ENCODE measurements at places on chromosomes 5 and 9.

DNA sequence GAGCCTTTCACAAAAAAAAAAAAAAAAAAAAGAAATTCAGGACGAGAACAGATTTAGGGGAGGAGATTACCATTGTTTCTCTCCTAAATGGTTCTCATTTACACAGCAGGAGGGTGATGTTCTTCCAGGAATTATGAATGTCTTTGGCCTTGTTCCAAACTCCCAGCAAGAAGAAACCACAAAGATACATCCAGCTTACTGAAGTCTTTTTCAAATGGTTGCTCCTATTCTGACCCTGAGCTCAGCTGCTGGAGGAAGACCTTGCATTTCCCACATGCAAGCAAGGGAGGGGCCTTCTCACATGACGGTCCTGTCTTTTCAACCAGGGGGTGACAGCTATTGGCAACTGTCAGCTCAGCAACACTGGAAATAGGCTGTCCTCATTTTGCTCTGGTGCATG lies 203.0 kb upstream of the VLDLR start:
- no peak for DNase-seq

- DNase-seq: no peak
Observed at GRCh38 chr9:30075022-30075421, 2309.4 kb upstream of the ACO1 start.

GRCh38 chr9:26077860-26078259 lies 399.6 kb upstream of the TUSC1 start:
- DNase-seq: no peak

DNA sequence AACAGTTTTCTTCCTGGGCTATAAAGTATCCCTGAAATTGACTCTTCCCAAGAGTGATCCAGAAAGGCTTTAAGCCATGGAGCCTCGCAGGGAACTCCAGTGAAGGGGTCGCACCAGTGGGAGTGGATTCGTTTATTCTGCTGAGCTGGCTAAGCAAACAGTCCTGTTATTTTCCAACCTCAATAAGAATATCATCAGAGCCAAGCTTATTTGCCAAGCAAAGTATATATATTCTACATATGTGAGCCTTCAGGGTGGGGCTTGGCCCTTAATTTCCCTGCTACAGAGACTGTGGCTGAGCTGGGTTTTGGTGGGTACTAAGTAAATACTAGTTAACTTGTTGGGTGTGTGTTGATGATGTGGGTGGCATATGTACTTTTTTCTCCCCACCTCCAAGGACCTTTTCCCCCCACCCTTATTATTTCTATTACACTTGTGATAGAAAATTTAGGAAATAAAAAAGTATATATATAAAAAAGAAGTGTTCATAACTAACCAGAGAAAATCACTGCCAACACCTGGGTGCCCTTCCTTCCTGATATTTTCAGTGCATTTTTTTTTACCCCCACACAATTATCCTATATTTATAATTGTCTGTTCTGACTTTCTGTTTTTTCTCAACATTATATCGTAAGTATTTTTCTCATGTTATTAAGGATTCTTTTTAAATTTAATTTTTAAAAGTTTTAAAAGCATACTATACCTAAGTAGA lies 5.3 kb downstream of the GSN start:
- DNase-seq: no peak

DNA sequence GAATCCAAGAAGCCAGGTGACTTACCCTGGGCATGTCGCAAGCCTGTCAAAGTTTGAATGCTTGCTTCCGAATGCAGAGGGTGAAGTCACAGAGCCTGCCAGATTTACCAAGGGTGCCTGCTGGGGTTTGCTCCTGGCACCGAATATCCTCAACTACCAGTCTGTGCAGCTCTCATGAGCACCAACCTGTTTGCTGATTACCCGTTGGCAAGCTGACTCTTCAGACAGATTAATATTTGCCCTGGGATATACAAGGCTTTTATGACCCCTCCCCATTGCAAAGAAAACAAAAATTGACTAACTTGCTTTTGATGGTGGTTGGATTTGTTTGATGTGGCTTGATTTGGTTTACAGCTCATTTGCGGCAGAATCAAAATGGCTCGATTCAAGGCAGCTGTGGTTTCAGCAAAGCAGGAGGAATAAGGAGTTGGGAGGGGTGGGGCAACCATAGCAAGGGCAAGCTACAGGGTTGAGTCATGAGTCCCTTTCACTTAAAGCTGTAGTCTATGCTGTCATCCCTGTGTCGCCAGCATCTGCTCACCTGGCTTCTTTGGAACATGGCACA lies 82.3 kb upstream of the AGXT2 start:
- DNase-seq: peak; percentile 74

DNA sequence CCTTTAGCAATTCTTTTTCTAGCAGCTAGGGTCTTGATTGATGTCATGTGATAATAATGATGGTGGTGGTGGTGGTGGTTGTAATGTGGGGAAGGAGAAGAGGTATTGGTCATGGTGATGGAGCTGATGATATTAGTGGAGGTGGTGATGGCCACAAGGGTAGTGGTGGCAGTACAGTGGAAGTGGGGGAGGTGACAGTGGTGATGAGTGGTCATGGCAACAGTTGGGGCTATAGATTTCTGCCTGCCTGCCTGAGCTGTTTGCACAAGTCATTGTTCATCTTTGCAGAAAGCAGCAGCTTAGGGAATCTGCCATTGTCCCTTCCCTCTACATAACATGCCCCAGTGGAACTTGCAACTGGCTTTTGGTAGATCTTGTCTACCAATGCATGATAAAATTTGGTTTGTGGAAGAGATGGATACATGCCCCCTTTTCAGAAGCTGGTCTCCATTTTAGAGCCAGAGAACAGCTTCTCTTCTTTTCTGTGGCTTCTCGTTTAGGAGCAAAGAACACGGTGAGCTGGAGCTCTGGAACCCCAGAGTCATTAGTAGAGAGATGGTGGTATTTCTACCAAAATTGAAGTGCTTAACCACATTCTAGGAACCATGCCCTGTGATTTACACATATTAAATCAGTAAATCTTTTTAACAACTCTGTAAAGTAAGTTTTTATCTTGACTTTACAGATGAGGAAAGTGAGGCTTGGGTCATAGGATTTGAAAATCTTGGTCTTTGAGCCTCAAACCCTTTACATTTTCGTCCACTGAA lies 100.3 kb downstream of the AOPEP start:
- no peak for DNase-seq

DNA sequence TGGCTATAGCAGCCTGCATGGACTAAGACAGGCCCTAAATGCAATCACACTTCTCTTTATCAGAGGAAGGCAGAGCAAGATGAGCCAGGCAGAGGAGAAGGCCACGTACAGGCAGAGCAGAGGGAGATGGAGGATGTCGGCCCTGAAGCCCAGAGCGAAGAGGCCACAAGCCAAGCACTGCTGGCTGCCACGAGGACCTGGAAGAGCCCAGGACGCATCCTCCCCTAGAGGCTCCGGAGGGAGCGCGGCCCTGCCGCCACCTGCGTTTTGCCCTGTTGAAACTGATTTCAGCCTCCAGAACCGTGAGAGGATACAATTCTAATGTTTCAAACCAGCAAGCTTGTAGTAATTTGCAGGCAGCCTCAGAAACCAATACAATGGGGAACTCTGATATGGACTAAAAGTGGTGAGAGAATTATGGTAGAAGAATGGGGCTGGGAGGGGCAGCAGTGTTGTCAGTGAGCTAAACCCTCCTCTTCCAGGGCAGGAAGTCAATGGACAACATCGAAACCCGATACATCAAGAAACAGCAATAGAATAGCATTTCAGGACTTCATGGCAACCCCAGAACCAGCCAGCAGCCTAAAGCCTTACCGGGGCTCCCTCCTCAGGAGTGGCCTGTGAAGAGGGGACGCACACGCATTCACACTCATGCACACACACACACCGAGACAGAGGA lies 32.6 kb downstream of the ADAMTS2 start:
- DNase-seq: no peak

GRCh38 chr9:96050861-96051155 lies 175.3 kb downstream of the ERCC6L2 start:
- no peak for DNase-seq

DNA sequence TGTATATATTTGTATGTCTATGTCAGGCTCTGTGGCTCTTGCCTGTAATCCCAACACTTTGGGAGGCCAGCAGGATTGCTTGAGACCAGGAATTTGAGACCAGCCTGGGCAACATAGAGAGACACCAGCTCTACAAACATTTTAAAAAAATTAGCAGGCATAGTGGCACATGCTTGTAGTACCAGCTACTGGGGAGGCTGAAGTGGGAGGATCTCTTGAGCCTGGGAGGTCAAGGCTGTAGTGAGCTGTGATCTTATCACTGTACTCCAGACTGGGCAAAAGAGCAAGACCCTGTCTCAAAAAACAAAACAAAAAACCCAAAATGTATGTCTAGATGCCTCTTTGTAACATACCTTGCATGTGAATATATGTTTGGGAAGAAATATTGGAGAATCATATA lies 15.8 kb downstream of the ARRDC3 start:
- no peak for DNase-seq

DNA sequence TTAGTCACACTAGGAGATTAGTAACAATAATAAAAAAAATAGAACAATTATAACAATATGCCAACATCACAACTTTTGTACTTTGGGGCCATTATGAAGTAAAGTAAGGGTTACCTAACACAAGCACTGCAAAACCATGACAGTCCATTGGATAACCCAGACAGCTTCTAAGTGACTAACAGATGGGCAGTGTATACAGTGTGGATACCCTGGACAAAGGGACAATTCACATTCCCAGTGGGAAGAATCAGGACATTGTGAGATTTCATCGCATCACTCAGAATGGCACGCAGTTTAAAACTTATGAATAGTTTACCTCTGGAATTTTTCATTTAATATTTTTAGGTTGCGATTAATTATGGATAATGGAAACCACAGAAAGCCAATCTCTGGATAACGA lies 45.6 kb upstream of the JADE2 start:
- DNase-seq: no peak
